ENCODE measurements at places on chromosomes 4 and X.
A peak's percentile ranks its signal among the peaks of the same experiment; 100 is the strongest.

- DNase-seq: no peak
Observed at GRCh38 chr4:174041555-174042105, 241.8 kb downstream of the FBXO8 start.

- peak; percentile 29 for DNase-seq
Observed at GRCh38 chr4:94676970-94677369, 80.8 kb upstream of the BMPR1B start.

DNA sequence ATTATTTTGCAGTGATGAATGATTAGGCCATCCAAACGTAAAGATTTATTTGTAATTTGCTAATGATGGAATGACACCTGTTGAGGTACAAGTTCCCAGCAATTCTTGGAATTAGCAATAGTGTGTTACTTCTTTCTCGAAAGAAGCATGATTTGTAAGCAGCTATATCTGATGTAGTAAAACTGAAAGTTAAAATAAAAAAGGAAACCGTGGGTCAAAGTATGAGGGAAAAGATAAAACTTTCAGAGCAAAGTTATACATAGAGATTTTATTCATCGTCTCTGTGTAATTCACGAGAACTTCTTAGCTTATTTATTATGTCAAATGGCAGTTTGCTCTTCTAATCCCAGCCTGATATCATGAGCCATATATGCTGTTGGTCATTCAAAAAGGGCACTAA is 59.0 kb downstream of the NFKB1 start:
- DNase-seq: no peak

GRCh38 chr4:100574607-100575006 is 56.8 kb upstream of the EMCN start:
- DNase-seq: no peak

GRCh38 chr4:143359644-143360193 is 23.0 kb downstream of the GAB1 start:
- no peak for DNase-seq

DNA sequence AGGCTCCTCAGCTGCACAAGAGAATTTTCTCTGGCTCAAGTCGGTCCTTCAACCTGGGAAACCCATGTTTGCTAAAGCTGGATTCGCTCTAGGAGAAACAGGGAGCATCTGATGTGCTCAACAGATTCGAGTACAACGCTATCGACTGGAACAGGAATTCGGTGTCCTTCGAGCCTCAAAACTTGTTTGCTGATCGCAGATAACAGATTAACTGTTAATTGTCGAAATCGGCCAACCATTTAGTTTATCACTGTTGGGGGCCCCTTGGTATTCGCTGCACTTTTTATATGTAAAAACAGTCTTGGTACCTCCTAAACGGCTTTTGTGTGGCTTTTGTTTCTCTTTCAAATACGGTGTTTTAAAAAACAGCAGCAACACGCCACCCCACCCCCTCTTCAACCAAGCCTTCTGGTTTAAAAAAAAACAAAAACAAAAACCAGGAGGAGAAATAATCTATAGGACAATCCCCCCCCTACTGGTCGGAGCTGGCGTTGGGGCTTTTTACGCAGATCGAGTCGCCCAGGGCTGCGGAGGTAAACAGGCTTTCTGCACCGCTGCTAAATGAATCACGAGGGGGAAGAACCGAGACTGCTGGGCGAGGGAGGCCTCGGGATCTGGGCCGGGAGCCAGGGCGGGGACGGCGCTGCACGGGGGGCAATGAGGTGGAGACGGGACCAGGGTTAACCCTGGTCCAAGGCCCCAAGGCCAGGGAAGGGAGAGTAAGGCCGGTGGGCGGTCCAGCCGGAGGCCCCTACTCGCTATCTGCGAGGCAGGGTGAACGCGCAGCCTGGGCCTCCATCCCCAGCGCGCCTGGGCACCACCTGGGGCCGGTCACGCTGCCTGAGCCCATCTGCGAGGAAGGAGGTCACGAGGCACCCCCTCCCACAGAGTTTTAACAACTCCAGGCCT is 71.7 kb upstream of the BCOR start:
- DNase-seq: peak; percentile 73

DNA sequence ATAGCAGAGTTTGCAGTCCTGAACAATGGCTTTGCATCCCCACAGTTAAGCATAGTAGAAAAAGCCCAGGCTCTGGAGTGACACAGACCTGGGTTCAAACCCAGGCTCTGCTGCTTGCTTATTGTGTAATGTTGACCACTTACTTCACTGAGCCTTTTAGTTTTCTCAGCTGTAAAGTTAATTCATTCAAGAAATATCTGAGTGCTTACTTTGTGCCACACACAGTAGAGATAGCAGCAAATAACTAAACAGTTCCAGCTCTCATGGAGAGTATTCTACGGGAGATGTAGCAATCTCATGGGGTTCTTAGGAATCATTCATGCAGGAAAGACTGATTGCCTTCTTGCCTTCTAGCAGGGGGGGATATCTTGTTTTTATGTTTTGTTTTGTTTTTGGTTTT is 63.2 kb downstream of the SLC9A6 start:
- no peak for DNase-seq

GRCh38 chr4:99084595-99084994 is 4.0 kb downstream of the ADH5 start:
- no peak for DNase-seq

DNA sequence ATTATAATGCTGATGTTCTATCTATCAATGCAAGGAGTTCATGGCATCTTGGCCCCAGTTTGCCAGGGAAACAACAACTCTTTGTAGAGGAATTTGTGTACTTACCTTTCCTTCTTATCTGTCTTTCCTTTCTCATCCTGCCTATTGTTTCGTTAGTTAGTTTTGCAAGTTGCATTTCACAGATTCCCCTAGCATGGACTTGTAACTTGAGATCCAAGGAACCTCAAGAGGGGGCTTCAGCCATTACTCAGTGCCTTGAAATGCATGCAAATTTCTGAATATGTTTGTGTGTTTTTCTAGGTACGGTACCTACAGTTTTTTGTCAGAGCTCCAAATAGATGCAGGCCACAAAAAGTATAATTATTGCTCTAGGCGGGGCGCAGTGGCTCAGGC is 203.6 kb downstream of the LDB2 start:
- no peak for DNase-seq

DNA sequence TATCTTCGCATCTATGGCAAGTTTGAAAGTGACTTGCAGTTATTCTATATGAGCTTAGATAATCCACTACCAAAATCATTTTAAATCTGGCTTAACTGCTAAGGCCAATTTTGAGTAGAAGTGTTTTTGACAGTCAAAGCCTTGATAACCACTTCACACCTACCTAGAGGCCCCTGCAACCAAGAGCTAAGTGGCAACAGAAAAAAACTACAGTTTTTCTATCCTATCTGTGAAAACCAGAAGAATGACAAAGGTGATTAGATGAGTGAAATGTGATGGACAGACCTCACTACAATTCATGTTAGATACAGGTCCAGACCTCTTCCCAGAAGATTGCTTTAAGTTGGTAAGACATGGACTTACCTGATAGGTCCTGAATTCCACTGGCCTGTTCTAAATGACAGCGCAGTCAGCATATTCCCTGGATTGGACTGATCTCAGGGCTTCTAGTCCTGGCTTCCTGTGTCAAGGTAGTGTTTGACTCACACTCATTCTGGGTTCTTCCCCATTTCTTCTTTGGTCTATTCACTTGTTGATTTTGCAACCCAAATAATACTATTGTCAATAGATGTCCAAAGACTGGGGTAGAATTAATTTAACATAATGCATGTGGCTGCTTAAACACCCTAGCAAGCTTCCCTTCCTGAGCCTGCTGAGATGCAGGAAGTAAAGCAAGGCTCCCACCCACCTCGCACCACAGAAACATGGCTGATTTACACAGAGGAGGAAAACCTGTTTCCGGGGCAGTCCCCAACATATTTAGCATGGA is 65.1 kb downstream of the PPP3CA start:
- DNase-seq: no peak

- DNase-seq: no peak
Observed at GRCh38 chr4:144090744-144091143, 49.8 kb downstream of the GYPA start.

DNA sequence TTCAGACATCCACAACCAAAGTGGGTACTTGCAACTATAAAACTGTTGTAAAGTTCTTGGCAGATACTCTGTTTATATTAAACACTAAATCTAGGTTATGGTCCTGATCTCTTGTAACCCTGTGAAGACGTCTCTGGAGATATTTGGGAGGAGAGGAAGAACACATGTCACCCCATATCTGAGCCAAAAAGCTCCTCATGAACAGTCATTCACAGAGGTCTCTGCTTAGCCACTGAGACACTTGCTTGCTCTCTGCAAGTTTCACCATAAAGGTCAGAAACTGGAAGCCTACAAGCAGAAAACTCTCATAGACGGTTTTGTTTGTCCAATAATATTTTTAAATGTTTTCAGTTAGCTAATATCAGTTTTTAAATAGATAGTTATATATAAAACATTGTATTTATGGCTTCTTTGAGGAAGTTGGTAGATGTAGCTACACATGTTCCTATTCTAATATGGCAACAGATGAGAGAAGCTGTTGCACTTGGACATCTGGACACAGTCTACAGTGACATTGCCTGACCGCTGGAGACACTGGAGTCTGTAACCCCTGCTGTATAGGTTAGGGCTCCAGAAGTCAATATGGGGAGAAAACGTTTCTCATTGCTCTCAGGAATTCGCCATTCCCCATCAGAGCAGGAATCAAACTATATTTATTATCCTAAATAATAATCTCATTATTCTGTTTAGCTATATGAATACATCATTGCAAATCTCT is 73.6 kb downstream of the C4orf46 start:
- DNase-seq: no peak

GRCh38 chr4:973431-974397 is at the start of gene DGKQ:
TSS of gene DGKQ (minus strand) at chr4:973569. CDS start at chr4:973482, 87 bp downstream.
- peak; percentile 83 for DNase-seq

DNA sequence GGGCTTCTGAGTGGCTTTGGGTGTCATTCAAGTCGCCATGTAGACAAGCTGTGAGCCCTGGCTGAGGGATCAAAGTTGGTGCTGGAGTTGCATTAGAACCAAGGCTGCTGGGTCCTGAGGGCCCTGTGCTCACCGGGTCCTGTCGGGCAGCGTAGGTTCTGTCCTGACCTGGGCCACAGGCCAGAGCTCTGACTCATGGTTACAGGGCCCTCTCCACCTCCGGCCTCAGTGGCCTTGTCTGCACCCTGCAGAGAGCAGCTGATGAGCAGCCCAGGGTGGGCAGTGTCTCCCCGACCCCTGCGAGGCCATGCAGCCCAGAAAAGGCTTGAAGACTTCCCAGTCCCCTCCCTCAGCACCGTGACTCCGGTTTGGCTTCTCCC is 22.5 kb downstream of the ATP2B3 start:
- DNase-seq: no peak

- DNase-seq: no peak
Observed at GRCh38 chrX:109889289-109890006, 113.5 kb upstream of the TMEM164 start.

GRCh38 chrX:14712096-14712495 is 160.8 kb downstream of the FANCB start:
- no peak for DNase-seq

DNA sequence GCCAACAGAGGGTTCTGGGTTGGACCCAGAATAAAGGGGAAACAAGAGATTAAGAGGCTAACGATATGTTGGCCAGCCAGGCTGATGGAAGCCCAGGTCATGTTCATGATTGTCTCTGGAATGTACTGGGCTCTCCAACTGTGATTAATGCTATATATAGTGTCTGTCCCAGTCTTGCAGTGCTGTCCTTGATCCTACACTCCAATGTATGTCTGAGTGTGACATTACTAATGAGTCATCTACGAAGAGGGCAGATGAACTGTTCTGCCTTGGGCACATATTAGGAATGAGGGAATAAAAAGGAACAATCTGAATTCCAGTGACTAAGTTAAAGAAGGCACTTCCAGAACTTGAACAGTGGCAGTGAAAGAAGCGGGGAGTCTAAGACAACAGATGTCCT is 142.1 kb downstream of the PDGFRA start:
- DNase-seq: no peak

- DNase-seq: no peak
Observed at GRCh38 chrX:1111601-1112300, 100.7 kb downstream of the CRLF2 start.

DNA sequence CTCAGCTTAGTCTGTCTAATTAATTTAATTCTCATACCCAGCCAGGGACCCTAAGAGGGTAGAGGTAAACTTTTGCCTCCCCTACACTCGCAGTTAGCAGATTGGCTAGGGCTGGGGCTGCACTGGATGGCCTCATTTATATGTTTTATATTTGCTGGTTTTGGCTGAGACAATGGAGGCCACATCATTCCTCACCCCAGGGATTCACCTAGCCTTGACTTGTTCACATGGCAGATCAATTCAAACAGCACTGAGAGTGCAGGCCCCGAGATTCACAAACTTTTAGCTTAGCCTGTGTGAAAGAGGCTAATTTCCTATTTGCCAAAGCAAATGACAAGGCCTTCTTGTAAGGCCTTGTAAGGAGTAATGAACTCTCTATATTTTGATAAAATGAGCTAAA is 844.4 kb downstream of the ARAP2 start:
- DNase-seq: no peak

DNA sequence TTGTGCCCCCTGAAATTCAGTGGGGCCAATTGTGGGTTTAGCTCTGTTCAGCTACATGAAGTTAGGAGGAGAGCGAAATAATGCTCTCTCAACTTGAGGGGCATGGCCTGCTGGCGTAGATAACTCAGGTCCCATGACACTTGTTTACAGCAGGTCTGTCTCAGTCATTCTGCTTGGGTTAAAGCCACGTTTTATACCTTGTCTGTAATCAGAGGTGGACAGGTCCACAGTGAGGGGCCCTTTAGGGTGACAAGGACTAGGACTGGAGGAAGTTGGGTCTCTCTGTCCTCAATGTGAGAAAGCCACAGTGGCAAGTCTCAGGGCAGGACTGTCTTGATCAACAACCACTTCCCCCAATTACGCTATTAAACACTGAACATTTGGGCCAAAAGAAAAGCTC is 49.0 kb downstream of the PDHA1 start:
- no peak for DNase-seq

DNA sequence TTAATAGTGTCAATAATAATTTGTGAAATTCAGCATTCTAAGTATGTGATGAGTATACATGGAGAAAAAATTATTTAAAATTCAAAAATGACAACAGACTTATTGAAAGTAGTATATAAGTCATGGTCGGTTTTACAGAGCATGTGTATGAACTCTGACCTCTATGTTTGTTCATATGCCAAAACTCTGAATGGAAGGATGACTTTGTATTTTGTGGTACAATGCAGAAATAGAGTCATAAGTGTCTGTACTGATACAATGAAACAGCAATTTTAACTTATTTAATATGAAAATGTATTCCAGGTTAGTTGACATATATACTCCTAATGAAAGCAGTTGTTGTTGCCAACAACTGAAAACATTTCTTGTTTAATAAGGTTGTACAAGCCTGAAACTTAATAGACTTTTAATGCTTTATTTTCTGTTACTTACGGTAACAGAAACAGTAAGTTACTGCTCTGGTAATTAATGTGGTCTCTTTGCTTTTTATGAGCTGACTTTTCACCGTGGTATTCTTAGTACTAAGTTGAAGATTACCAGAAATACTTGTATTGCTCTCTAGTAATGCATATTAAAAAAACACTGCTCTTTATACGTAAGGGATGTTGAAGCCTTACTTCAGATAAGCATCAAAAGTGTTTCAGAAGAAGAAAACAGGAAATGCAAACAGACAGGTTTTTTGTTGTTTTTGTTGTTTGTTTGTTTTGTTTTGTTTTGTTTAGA is 1.9 kb downstream of the UBE2K start:
- DNase-seq: no peak

GRCh38 chrX:11953615-11954014 is 184.7 kb upstream of the FRMPD4 start:
- peak; percentile 22 for DNase-seq

- no peak for DNase-seq
Observed at GRCh38 chr4:112277220-112277619, 8.5 kb downstream of the TIFA start.

Measured in hindlimb muscle (tissue), 1 donor.